ENCODE measurements at places on chromosomes 12 and 14.
A peak's percentile ranks its signal among the peaks of the same experiment; 100 is the strongest.

GRCh38 chr14:42556551-42556950, 949.9 kb downstream of the LRFN5 start:
- DNase-seq = no peak

GRCh38 chr14:100030452-100031153, 34.6 kb upstream of the EVL start:
- peak; percentile 93 for DNase-seq

GRCh38 chr12:72673853-72674252, 401.7 kb downstream of the TRHDE start:
- no peak for DNase-seq

GRCh38 chr12:80056845-80057244, 42.5 kb upstream of the OTOGL start:
- no peak for DNase-seq

GRCh38 chr12:90167518-90168208, 459.0 kb upstream of the ATP2B1 start:
- no peak for DNase-seq

Data from AG10803 (cell line).